Smooth muscle cell of the brain vasculature (primary cell): ENCODE measurements at places on chromosomes 16 and 17.

DNA sequence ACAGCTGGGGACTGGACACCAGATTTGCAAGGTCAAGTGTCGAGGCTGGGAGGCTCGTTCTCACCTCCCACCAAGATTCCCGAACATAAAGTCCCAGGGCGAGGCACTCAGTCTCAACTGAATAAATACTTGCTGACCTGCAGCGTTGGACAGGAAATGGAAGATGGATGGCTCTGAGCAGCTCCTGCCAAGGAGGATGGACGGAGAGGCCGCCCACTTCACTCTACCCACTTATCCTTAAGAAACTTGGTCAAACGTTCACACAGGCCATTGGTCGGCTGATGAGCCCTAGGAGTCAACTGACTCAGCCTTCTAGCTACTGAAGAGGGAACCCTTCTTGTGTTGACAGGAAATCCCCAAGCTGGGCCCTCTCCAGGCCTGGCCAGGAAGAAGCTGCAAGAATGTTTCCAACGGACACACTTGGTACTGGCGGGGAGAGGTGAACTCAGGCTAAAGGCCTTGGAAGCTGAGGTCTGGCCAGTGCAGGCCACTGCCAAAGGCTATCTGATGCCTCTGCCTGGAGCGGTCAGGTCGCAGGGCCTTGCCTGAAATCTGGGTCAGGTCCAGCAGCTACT lies 50.0 kb downstream of the VAC14 start:
- peak; percentile 88 for DNase-seq

- DNase-seq = no peak
These were observed 38.5 kb downstream of the SLC7A5 start for GRCh38 chr16:87830673-87831420.

DNA sequence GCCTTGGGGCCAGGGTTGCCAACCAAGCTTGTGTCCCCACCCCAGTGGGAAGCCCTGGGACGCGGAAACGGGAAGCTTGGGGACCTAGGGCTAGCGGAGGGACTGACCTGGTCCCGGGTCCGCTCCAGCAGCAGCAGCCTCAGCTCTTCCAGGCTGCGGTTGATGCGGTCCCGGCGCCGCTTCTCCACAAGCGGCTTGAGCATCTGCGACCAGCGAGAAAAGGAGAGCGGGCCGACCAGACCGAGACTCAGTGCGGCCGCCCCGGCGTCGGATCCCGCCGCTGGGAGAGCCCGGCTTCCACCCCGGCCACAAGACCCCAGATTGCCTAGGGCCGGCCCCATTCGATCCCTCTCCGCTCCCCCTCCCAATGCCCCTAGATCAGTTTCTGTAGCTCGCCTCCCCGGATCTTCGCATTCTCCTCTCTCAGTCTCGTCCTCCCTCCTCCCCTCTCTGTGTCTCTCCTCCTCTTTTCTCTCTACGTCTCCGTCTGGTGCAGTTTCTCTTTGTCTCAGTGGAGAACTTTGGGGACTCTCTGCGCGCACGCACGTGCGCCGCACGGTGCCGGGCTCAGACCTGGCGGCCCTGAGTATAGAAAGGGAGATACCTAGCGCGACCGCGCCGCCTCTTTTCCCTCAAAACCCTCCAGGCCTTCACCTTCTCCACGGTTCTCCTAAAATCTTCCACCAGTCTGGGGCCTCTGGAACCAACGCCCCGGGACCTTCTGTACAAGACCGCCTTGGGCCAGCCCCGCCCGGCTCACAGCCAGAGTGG lies 797 bp downstream of the HES7 start:
- no peak for DNase-seq

DNA sequence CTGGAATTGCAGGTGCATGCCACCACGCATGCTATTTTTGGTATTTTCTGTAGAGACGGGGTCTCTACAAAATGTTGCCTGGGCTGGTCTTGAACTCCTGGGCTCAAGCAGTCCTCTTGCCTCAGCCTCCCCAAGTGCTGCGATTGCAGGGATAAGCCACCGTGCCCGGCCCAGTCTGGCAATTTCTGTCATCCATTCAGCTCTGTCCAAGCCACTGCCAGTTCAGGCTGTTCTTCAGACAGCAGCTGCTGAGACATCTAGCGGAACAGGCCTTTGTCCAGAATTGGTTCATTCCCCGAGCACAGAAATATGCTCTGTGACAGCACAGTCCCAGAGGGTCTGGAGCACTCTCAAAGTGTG lies 5.4 kb downstream of the SLC47A1 start:
- no peak for DNase-seq

GRCh38 chr17:47717261-47717697 lies 15.8 kb upstream of the TBX21 start:
- no peak for DNase-seq

DNA sequence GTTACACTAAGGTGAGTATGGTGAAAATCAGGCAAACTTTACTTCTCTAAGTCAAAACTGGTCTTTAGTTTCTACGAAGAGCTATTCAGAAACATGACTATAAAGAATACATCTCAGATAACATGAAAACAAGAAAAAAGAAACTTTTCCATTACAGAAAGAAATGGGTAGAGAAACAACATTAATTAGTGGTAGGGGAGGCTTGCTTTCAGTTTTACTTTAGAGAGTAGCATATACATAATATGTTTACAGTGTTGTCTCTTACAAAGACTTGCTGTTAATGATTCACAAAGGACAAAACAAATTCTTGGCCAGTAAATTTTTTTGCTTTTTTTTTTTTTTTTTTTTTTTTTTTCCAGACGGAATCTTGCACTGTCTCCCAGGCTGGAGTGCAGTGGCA lies 34.2 kb downstream of the CRLF3 start:
- no peak for DNase-seq

- DNase-seq = no peak
These were observed 74.2 kb upstream of the DNAJA2 start for GRCh38 chr16:47047524-47048203.

DNA sequence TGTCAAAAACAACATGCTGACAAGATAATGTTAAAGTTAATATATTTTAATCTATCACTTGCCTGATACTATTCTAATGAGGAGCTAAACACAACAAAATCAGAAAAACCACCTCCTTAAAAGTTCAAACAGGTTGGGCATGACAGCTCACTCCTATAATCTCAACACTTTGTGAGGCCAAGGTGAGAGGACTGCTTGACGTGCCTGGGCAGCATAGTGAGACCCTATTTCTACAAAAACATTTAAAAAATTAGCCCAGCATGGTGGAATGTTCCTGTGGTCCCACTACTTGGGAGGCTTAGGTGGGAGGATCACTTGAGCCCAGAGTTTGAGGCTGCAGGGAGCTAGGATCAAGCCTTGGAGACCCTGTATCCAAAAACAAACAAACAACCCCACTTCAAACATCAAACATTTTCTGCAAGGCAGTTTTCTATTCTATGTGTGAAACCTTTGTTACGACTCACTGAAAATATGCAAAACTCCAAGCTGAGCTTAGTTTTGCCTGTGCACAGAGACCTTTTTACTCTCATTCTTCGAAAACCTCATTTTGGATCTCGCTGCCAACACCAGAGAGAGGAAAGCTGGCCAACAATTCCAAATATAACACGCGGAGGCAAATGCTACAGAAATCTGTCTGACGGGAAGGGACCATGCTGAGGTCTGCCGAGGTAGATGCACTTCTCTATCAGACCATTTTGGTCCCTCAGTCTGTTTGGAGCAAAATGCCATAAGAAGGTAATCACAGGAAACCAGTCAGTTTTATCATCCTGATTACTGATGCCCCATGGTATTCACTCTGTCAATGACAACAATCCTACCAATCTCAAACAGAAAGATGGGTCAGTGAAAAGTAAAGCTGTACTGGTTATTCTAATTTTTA lies 6.2 kb downstream of the PHF12 start:
- DNase-seq = no peak

DNA sequence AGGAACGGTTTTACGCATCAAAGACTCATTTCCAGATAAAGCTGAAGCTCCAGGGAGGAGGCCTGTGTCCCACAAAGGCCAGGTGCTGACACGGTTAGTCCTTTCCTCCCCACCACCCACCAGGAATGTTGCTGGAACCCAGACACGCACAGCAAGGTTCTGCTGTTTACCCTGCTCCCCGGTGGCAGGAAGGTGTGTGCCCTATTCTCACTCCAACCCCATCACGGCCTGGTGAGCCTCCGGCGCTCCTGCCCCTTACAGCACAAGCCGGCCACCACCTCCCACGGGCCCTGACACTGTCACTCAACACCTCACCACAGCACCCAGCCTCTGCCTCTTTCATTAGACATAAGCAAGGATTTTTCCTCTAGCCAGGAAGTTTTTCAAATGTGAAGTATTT lies 47.8 kb downstream of the ANKRD11 start:
- no peak for DNase-seq

DNA sequence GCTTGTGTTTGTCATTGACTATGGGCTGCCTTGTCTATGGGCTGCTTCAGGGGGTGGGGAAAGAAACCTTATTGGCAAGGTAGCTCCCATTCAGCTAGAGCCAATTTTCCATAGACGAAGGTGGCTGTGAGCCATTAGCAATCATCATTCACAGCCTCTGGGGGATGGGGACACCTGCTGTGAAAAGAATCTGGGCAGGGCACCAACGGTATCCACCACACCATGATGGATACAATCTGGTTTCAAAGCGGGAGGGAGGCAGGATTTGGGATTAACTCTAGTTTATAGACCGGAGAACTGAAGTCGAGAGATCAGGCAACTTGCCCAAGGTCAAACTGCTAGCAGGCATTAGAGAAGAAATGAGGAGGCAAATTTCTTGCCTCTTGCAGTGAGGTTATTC lies 182.3 kb downstream of the SHISA9 start:
- no peak for DNase-seq

GRCh38 chr16:78607465-78607864 lies 508.0 kb downstream of the WWOX start:
- DNase-seq = no peak

DNA sequence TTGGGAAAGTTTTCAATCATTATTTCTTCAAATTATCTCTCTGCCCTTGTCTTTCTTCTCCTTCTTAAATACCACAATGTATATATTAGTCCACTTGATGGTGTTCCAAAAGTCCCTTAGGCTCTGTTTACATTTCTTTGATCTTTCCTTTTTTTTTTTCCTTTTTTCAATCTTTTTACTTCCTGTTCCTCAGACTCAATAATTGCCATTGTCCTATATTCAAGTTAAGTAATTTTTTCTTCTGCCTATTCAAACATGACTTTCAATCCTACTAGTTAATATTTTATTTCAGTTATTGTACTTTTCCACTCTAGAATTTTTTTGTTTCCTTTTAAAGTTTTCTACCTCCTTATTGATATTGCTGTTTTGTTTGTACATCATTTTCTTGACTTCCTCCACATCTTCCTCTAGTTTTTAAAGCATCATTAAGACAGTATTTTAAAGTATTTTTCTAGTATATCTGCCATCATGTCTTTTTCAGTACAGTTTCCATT lies 15.8 kb upstream of the UQCRC2 start:
- DNase-seq = no peak

DNA sequence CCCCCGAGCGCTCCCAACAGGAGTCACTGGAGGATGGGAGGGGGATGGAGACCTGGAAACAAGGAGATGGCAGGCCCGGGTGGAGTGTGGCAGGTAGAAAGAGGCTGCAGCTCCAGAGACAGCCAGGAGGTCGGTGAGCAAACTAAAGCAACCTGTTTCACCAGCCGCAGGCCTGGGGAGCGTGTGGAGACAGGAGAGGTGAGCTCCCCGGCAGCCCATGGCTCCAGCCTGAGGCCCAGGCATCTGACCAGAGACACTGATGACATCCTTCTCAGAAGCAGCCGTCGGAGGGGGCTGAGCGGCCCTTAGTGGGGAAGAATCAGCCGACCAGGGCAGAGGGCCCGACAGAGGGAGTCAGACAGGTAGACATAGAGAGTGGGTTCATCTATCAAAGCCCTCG lies 165.1 kb downstream of the ZNF423 start:
- DNase-seq = no peak

DNA sequence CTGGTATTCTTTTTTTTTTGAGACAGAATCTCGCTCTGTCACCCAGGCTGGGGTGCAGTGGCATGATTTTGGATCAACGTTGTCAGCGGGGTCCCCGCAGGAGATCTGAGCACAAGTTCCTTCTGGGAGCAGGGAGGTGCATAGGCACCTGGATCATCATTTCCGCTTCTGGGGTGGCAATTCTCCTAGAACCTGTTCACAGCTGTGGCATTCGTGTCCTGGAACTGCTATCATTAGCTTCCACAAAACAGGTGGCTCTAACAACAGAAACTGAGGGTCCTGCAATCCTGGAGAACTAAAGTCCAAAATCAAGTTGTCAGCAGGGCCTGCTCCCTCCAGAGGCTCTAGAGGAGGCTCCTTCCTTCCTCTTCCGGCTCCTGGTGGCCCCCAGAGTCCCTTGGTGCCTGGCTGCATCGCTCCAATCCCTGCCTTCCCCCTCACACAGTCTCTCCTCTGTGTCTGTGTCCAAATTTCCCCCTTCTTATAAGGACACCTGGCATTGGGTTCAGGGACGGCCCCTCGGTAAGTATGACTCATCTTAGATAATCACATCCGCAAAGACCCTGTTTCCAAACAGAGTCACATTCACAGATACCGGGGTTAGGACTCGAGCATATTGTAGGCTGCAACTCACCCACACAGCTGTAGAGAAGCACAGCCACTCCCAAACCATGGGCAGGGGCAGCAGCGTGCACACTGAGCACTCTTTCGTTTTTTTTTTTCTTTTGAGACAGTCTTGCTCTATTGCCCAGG lies 43.5 kb upstream of the KLHDC4 start:
- no peak for DNase-seq

GRCh38 chr17:71329310-71330098 lies 791.3 kb upstream of the SOX9 start:
- DNase-seq = no peak

- DNase-seq = no peak
These were observed 4.2 kb downstream of the CCDC200 start for GRCh38 chr17:43224146-43224705.

- DNase-seq = no peak
These were observed 32.0 kb upstream of the SUPT4H1 start for GRCh38 chr17:58383892-58384462.

GRCh38 chr17:28726226-28726626 lies at the start of gene TLCD1:
TSS of gene TLCD1 (minus strand) at chr17:28726233. CDS start at chr17:28726097, 136 bp downstream.
- DNase-seq = no peak

DNA sequence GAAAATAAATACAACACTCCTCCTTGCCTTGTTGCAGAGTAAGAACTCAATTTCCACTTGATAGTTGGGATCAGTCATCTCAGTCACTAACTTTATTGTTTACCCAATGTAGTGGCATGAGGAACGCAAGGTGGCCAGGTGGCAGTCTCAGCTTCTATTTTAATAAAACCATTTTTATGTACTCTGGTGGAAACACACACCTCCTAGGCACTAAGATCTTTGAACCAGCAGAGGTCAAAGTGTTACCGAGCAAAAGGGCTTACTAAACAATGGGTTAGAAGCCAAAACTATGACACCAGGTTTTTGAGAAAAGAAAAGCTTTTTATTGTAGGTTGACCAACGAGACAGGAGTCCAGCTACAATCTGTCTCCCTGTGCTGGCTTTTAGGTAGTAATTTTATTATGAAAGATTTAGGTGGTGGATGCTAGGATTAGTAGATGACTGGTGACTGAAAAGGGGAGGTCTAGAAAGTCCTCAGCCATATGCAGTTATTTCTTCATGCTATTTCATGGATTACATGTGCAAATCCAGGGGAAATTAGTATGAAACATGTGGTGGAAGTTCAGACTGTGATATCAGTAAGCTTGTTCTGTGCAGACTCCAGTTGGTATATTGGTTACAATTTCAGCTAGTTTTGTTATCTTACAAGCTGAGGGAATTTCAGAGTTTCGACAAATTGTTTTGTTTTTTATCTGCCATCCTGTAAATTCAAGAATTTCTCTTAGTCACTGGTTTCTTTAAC lies 122.3 kb downstream of the PCTP start:
- no peak for DNase-seq

- no peak for DNase-seq
These were observed 40.1 kb downstream of the AKAP10 start for GRCh38 chr17:19937522-19937921.
